ENCODE measurements at places on chromosomes 13 and 19.

- no peak for DNase-seq
These were observed 15.3 kb upstream of the RANBP3 start for GRCh38 chr19:5993201-5993600.

GRCh38 chr13:25478186-25478585 is 106.4 kb downstream of the ATP8A2 start:
- DNase-seq, result no peak

GRCh38 chr13:111584101-111584672 is 263.7 kb downstream of the TEX29 start:
- no peak for DNase-seq

DNA sequence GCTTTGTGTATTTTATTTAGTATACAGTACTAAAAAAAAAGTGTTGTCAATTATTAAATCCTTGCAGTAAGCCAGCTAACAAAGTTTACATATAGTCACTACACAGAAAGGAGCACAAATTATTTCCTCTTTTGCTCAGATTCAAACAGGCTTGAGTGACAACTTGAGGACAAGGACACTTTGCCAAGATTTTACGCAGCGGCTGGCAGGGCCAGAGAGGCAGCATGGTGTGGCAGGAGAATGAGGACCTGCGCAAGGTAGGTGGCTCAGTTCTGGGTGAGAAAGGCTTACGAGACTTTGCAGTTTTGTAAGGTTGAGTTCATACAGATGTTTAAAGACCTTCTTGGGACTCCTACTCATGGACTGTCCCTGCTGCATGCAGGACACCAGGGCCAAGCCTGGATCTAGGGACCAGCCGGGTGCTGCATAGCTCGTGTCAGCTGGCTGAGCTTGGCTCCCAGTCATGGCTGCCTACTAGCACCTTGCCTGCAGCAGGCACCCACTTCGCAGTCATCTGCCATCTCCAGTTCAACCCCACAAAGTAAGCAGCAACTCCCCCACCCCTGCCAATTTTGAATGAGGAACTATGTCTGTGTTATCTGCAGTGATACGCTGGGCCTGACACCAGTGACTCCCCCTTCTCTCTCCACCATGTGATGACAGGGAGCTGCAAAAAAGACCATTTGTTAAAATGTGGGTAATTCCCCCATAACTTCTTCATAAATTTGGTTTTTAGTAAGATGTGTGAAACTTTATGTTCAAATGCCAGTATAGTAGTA is 3.7 kb upstream of the TUBA3C start:
- DNase-seq, result no peak

DNA sequence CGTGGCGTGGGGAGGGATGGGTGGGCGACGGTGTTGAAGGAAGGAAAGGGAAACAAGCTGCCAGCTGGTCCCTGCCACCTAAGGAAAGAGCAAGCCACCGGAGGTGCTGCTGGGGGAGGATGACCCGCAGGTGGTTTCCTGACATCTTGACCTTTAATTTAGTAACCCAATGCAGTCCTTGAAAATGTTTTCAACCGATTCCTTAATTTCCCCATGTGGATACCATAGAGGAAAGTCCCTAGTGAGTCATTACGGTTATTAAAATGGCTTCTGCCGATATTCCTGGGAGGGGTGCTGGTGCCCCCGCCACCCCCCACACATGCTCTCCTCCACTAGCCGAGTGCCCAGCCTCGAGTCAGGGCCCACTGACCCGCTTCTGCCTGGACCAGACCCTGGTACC is 6.3 kb upstream of the ANKRD10 start:
- DNase-seq, result no peak

DNA sequence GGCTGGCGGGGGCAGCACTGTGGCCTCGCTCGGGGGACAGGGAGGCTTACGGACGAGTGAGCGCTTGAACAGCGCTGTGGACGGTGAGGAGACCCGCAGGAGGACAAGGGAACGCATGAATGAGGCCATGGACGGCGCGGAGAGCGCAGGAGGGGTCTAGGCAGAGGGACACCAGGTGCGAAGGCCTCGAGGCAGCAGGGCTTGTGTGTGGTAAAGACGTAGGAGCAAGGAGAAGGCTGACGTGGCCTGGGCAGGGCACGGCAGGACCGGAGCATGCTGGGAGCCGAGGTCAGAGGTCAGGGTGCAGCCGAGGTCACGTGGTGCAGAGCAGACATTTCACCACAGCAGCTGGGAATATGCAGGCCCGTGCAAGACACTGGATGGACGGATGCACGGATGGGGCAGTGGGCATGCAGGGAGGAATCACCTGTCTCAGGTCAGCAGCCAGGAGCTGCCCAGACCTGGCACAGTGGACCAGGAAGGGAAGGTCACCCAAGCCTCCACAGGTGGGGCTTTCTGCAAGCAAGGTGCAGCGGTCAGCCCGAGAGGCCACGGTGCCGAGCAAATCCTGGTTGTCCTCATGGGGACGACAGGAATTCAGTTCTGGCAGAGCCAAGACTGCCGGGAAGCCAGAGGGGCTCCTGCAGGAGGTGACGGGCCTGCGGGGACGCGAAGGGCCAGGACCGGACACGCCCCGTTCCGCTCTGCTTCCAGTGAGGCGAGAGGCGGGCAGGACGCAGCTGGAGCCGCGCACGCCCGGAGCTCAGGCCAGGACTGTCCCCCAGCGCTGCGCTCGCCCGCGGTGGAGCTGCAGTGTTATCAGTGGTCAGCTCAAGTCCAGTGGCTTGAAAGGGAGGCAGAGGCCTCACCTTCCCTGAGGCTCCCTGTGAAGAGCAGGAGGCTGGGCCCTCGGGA is 72.2 kb downstream of the RASA3 start:
- no peak for DNase-seq

DNA sequence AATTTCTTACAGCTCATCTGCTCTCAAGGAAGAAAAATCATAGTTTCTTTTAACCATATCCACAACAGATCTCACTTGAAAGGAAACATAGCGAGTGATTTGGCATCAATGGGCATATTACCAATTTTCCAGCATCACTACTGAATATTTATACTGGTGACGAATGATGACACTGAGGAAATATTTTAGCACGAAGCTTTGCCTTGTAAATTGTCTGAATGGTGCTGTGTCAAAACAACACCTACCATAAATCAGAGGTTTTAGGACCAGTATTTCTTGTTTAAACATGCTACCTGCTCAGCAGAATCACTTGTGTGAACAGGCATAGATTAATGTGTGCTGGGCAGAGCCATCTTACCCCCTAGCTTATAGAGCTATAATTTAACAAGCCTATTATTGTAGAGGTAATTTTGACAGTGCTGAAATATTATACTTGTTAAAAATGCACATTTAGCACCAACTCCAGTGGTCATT is 146.8 kb downstream of the ABCC4 start:
- no peak for DNase-seq

DNA sequence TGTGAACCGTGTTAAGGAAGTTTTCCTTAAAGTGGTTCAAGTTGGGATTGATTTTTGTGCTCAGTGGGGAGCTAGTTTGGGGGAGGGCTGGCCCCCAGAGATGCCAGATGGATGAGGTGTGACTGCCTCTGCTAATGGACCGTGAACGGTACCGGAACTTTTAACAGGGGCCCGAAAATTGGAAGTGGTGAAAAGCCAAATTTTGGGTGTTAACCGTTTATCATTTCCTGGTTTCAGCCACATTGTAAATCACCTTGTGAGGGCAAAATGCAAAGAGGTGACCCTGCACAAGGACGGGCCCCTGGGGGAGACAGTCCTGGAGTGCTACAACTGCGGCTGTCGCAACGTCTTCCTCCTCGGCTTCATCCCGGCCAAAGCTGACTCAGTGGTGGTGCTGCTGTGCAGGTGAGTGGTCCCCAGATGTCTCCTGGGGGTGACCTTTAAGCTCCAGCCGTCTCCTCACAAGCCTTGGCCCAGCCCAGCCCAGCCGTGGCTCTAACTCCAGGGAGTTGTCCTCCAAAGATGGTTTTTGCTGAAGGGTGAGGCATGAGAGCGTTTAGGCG is 18.2 kb downstream of the UPF1 start:
- no peak for DNase-seq

GRCh38 chr13:79779761-79780160 is 298.8 kb downstream of the NDFIP2 start:
- peak; percentile 41 for DNase-seq

GRCh38 chr19:4609878-4610511 is 29.3 kb upstream of the TNFAIP8L1 start:
- no peak for DNase-seq

GRCh38 chr19:7072541-7072940 is 3.0 kb downstream of the ZNF557 start:
- no peak for DNase-seq

DNA sequence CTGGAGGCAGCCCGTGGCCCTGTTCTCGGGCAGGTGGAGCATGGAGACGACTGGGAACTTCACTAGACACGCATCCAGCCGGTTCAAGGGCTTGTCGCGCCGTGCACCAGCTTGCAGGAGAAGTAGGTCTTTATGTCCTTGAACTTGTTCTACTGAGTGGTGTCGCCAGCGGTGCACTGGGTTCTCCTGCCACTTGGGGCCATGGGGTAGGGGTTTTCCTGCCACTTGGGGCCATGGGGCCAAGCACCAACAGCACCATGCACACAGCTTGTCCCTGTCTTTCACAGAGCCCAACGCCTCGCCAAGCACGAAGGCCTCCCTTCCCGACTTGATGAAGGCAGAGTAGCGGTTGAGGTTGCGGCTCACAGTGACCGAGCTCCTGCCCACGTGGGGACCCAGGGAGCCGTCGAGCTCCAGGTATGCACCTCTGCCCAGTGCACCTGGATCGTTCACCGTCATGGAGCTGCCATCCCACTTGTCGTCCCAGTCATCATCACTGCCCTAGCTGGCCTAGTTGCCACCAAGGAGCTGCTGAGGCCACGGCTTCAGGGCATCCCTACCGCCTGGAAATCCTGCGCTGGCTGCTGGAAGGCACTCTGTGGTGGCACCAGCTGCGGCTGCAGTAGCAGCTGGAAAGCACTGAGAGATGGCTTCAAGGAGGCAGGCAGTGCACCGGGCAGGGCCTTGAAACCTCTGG is 40.5 kb upstream of the TPM4 start:
- no peak for DNase-seq
